ENCODE measurements at places on chromosomes 12 and 14.

DNA sequence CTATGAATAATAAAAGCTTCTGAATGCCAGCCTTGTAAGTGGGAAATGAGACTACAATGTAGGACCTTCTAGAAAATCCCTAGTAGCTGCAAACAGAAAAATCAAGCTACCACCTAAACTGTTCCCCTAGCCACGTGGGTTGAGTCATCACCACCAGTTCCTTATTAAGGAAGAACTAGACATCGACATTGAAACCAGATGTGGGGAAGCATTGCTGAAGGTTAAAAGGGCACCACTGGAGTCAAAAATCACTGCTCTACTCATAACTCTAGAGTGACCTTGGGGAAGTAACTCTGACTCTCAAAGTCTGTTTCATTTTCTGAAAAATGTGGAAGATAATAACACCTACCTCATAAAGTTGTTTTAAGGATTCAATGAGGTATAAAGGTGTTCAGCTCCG is 9.4 kb upstream of the CNIH1 start:
- no peak for DNase-seq

DNA sequence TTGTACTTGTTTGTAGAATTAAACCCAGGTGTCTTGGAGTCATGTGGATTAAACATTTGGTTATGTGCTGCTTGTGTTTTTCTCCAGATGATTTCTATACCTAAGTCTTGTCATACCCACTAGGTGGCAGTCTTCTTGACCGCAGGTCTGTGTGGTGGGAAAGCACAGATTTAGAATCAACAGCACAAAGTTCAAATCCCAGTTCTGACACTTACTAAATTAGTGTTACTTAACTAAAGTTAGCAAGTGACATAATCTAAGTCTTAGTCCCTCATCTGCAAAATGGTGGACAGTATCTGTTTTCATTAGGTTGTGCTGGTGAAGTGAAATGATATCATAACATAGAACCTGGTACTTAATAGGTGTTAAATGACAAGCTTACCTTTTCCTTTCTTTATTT is 151.0 kb upstream of the ARHGAP5 start:
- DNase-seq, result peak; percentile 71

DNA sequence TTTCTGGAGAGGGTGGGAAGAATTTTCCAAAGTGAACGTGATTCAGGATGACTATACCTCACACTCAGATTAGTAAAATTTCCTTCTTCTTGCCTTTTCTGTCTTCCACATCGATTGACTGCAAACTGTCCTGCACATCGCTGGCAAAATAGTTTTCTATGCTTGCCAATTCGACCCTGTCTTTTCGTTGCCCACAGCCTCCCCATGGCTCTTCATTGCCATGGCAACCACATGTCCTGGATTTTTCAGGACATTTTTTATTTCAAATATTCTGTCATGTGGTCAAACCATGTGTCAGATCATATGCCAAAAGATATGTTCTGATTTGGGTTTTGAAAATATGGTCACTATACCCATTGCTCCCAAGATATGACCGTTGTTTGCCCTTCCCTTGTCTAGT is 46.9 kb upstream of the OTX2 start:
- no peak for DNase-seq

DNA sequence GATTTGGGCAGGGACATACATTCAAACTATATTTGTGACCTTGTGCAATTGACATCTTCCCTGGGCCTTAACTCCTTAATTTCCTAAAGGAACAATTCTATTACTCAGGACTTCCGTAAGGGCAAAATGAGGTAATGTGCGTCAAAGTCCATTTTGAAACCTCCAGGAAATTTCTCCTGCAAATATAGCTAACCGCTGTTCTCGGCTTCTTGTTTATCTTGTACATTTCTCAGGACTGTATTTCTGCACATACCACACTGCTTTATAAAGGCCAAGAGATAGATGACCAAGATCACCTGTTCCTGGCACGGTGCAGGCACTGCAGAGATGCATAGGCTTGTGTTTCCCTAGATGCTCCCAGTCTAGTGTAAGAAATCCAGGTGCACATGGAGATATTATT is 1009.4 kb downstream of the BCL11B start:
- no peak for DNase-seq

- no peak for DNase-seq
Observed at GRCh38 chr12:27521981-27522380, 2.0 kb upstream of the PPFIBP1 start.

DNA sequence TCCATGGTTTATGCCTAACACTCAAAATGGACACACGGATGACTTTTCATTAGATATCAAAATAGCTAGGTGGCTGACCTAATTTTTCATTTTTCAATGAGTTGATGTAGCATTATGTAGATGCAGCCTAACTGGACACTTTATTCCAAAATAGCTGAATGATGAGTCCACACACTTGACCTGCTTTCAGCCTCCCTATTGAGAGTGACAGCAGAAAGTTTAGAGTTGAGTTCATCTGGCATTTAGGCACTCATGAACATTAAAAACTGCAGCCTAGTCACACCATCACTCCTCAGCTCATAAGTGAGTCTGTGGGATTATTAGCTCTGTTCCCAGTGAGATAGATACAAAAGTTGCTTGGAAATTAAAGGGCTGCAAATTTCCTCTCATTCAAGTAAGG is 307.3 kb upstream of the PRKD1 start:
- no peak for DNase-seq

GRCh38 chr12:98211909-98212695 is 303.3 kb upstream of the TMPO start:
- no peak for DNase-seq

- no peak for DNase-seq
Observed at GRCh38 chr14:103312006-103312635, 21.9 kb upstream of the EIF5 start.

DNA sequence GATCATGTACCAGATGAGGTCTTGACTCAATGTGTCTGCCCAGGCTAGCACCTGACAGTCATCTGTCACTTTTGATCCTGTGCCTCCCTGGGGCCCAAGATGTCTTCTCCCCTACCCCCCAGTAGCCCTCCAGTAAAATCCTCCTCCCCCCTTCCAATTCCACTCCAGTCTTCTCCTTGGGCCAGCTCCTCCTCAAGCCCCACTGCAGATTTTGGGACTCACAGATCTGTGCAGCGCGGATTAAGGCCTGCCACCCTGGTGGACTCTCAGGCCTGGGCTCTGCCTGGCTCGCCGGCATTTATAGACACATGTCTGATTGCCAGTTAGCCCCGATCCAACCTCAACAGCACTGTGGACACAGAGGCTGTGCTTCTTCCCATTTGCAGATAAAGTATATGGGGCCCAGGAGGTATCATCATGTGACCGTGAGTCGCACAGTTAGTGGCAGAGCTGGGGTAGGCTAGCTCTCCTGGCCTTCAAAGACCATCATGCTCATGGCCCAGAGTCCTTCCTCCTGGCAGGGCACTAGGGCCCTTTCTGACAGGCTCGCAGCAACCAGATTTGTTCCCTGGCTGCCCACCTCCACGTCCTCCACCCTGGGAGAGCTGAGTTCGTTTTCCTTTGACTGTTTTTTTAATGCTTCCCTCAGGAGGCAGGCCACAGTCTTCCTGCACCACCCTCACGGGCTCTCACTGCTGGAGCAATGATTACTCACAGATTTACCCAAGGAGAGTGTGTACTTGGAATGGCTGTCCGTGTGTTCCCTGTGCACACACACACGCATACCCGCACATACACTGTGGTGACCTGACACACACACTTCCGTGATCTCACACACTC is 98.3 kb upstream of the DIO3 start:
- DNase-seq, result no peak

DNA sequence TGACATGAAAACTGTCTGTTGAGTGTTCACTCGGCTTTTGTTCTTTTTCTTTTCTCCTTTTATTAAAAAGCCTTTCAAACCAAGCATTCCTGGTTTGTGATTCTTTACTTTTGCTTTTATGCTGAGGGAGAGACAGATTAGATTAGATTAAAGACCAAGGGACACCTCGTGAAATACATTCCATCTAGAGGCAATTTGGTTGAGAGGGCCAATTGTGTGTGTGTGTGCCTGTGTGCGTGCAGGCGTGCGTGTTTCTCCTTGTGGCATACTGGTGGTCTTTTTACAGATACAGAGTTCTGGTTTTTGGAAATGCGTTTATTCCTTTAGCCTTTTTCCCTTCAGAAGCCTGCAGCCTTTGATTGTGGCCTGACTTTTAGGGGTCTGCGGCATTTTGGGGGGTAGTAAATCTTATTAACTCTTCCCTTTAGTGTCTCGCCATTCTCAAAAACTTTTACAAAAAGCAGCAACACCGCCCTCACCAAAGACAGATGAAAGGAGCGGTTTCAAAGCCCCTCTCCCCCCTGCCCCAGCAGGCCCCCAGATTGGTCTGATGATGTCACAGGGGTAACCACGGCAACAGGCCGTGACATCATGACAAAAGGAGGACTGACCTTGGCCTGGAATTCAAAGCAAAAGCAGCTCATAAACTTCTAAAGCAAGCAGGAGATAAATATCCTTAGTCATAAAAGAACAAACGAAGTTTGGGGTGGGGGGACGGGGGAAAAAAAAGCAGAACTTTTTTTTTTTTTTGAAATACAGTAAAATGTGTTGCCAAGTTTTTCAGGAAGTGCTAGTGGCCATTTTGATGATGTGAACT is 84.1 kb upstream of the TBX3 start:
- DNase-seq, result no peak

DNA sequence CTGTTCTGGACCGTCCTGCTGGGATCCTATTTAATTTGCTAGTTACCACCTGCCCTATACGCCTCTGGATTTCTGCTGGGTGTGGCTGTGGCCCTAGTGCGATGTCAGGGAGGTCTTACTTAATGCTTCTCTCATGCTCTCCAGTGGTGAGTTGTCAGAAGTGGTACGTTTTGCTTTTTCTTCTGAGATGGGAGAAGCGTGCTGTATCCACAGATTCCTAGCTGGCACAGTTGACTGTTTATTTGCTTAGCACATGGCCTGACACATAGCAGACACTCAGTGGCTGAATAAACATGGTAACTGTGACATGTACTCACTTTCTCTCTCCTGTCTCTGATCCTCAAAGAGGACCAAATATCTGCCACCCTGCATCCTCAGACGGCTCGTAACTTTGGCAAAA is 107.3 kb downstream of the CACNA1C start:
- DNase-seq, result no peak

GRCh38 chr14:86039176-86039575 is 509.2 kb downstream of the FLRT2 start:
- no peak for DNase-seq

DNA sequence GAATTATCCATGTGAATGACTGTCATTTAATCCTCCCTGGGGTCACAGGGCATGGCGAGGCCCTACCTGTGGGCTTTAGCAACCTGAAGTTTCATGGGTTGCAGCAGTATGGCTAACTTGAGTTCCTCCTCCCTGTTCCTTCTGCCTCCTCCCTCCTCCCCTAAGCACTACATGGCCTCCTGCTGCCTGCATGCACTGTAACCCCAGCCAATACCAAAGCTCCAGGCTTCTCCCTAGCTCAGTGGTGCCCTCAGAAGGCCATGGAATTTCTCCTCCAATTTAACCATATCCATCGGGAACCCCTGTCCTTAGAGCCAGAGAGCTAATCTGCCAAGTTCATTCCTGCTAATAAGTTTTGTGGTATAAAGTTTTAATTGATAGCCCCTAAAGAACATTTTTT is 95.1 kb downstream of the NT5DC3 start:
- no peak for DNase-seq

GRCh38 chr12:131351319-131352028 is 359.4 kb upstream of the SFSWAP start:
- no peak for DNase-seq

GRCh38 chr12:108193917-108194316 is 64.8 kb downstream of the WSCD2 start:
- DNase-seq, result peak; percentile 55

- no peak for DNase-seq
Observed at GRCh38 chr12:94178882-94179281, 30.5 kb downstream of the PLXNC1 start.

DNA sequence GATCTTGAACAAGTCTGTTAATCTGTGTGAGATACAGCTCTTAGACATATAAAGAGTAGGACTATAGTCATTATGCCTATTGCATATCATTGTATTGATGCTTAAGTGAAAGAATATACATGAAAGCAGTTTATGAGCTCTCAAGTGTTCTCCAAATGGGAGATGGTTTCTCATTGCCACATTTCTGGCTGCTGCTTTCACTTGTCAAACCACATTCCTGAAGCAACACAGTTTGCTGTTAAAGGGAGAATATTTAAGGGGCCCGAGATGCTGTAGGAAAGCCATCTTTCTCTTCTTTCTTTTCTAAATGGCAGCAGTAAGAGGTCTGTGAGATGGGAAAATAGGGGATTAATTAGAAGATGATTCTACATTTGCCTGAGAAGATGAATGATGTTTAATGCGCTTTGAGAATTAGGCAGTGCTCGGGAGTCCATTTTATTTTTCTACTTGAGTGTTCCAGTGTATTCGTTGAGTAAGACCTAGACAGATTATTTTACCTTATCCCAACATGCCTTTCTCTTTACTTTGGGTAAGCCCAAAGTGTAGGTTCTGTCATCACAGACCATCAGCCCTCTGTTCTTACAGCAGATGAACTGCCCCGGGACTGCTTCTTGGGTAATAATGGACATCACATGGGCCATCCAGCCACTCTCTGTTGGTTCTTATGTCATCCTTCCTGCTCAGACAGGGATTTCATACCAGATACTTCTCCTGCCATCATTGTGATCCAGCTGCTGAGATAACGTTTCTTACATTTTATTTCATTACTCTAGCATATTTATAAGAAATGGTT is 35.6 kb downstream of the ANO4 start:
- DNase-seq, result peak; percentile 35

DNA sequence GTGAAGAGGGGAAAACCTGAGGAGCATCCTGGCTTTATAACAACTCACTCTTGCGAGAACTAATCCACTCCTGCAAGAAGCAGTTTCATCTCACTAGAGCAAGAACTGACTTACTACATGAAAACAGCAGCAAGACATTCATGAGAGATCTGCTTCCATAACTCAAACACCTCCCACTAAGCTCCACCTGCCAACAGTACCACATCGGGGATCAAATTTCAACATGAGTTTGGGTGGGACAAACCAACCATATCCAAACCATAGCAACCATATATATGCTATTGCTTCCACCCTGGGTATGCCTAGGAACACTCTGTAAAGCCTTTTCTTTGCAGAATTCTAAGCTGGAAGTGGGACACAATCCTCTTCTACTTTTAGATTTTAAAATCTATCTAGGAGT is 13.9 kb upstream of the AVPR1A start:
- peak; percentile 22 for DNase-seq

GRCh38 chr12:28192125-28192524 is 1.9 kb downstream of the CCDC91 start:
- DNase-seq, result no peak

DNA sequence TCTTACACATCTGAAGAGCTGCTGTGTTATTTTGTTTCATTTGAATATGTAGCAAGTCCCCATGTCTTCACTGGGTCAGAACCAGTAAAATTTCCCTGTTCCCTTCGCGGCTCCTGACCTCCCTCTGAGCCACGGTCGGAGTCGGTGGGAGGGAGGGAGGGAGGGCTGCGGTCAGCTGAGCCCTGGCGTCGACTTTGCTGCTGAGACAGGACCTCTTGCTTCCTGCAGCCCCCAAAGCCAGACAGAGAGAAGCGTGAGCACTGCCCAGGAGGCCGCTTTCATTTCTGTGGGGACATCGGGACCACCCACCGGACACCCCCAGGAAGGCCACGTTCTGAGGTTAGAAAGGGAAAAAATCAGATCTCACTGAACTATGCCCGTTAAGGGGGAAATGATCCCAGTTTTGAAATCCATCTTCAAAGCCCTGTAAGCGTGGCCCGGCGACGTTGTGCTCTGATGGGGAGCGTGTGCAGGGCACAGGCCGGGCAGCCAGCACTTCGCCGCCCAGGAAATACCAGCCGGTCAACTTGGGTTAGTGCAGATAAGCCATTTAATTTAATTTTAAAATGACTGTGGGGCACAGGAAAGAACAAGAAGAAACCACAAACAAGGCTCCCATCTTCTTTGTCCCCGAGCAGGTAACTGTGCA is 42.1 kb downstream of the NOC4L start:
- DNase-seq, result no peak

- no peak for DNase-seq
Observed at GRCh38 chr14:100118396-100119011, 40.9 kb downstream of the DEGS2 start.

Data from NCI-H1105 treated with DMSO at 0.1 percent for 48 hours (cell line).